ENCODE measurements at places on chromosomes 7 and 10. TPM values are rescaled to one million over a fixed set of nuclear protein-coding genes. Genes with fewer than 3 reads are reported as not detected.

- H3K27me3 ChIP-seq, result no peaks in the 10 kb centered on the region
- H3K4me1 ChIP-seq, result peaks cover 6% of the 10 kb centered on the region
- no peak for DNase-seq
- no peaks in the 10 kb centered on the region for H3K36me3 ChIP-seq
- no peak overlapping the region for H3K4me3 ChIP-seq
Observed at GRCh38 chr7:131238347-131238931, 89.2 kb upstream of the MKLN1 start.

DNA sequence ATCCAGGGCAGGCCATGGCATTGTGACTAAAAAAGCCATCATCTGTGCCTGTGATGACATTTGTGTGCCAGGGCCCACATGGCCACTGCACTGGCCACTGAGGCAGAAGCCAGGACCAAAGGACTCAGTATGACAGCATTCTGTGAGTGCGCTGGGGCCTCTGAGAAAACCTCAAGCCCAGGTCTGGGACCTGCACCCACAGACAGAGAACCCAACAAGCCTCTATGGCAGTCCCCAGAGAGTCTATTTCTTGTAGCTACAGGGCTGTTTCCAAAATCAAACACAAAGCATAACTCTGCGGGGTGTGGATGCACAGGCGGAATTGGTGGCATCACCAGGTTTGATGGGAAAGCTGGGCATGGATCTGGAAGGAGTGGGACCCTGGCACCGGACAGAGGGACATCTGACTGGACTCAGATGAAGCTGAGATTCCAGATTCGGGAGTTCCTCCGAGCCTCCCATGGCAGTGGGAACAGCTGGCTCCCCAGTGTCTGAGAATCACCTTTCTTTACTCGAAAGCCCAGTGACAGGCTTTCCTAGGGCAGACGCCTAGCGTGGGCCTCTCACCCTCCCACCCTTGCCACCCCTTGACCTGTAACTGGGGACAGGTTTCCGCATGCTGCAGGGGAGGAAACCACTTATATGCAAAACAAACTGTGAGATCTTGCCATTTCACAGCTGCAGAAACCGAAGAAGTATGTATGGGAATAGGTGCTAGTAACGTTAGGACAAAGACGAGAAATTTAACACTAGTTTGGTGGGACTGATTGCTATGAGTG, 70.6 kb upstream of the RHEB start:
- H3K36me3 ChIP-seq, result no peaks in the 10 kb centered on the region
- H3K27ac ChIP-seq, result peak overlapping the region; percentile 24
- no peak for DNase-seq

GRCh38 chr10:113517165-113517900, 35.5 kb upstream of the HABP2 start:
- H3K27ac ChIP-seq, result no peak overlapping the region
- no peaks in the 10 kb centered on the region for H3K36me3 ChIP-seq
- DNase-seq, result no peak
- peaks cover 3% of the 10 kb centered on the region for H3K4me1 ChIP-seq

DNA sequence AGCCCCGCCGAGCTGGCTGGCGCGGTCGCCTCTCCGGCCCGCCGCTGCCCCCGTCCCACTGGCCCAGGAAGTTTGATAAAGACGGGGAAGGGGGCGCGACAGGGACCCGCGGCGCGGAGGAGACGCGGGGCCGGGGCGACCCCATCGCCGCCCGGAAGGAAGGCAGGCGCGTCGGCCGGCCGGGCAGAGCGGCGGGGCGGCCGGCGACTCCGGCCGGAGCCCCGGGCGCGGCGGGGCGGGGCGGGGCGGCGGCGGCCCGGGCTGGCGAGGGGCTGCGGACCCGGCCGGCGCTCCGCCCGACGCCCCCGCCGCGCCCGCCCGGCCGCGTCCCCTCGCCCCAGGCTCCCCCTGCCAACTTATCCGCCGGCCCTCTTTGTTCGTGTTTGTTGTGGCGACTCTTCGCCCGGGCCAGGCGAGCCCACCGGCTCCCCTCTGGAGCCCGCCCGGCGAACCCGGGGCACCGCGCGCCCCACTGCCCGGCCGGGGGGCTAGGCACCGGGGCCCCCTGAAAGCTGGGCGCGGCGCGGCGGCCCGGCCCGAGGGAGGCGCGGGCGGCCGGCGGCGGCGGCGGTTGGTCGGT, 571 bp downstream of the KDM7A start:
- no peak overlapping the region for H3K27ac ChIP-seq
- peaks cover 16% of the 10 kb centered on the region for H3K4me1 ChIP-seq
- peak; percentile 21 for DNase-seq
- peak overlapping the region; percentile 97 for H3K4me3 ChIP-seq
- no peaks in the 10 kb centered on the region for H3K36me3 ChIP-seq

DNA sequence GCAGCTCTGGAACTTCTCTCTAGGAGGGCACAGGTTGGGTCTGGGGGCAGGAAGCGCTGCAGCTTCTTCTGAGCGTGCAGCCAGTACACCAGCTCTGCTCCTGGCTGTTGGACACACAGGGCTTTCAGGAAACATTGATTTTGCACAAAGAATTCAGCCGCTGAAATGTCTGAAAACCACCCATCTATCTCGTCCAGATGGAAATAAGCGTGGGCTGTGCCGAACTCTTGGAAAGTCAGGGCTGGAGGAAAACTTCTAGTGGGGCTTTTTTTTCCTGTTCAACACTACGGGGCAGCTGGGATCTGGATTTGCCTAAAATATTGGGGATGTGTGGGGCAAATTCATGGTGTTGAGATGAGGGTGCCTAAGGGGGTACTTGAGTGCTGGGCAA, 31.2 kb downstream of the PALD1 start:
- peaks cover 60% of the 10 kb centered on the region for H3K4me1 ChIP-seq
- H3K27me3 ChIP-seq, result no peaks in the 10 kb centered on the region
- H3K27ac ChIP-seq, result peak overlapping the region; percentile 82

DNA sequence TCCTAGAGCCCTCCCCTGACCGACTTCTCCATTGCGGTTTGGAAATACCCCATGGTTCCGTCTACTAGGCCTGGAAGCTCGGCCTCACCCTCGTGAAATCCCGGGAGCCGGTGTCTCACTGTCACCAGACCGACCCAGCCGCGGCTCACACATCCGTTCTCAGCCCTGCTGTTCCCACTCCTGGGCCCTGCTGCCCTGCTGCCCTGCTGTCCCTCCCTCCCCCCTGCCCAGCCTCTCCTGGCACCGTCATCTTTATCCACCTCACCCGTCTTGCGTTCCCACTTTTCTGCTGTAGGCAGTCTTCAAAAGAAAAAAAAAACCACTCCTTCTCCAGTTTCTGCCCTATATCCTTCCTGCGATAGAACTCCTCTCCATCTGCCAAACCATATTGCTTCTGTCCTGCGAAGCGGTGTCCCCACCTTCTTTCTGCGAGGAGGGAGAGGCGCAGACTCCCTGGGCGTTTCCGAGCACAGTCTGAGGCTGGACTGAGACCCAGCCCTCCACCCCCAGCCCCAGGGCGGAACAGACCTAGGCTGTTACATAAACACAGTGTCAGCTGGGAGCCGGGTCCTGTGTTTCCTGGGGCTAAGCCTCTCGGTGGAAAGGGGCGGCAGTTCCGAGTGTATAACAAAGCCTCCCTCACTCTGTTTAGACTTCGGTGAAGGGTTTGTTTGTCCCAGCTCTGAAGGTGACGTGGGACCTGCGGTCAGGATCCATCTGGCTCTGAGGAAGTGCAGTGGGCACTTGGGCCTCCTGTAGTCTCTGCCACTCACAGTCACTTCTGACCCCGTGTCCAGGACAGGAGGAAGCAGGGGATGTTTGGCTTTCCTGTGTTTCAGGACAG, 2.8 kb downstream of the AGAP3 start:
- H3K27ac ChIP-seq, result peak overlapping the region; percentile 95
- peak overlapping the region; percentile 92 for H3K4me3 ChIP-seq
- no peaks in the 10 kb centered on the region for H3K36me3 ChIP-seq
- DNase-seq, result no peak
- H3K27me3 ChIP-seq, result peaks cover 3% of the 10 kb centered on the region
- H3K4me1 ChIP-seq, result peaks cover 38% of the 10 kb centered on the region

GRCh38 chr10:129505500-129506075, 38.5 kb downstream of the MGMT start:
- DNase-seq, result no peak
- peaks cover 8% of the 10 kb centered on the region for H3K36me3 ChIP-seq
- H3K27me3 ChIP-seq, result no peaks in the 10 kb centered on the region
- no peak overlapping the region for H3K27ac ChIP-seq
- H3K4me3 ChIP-seq, result no peak overlapping the region

DNA sequence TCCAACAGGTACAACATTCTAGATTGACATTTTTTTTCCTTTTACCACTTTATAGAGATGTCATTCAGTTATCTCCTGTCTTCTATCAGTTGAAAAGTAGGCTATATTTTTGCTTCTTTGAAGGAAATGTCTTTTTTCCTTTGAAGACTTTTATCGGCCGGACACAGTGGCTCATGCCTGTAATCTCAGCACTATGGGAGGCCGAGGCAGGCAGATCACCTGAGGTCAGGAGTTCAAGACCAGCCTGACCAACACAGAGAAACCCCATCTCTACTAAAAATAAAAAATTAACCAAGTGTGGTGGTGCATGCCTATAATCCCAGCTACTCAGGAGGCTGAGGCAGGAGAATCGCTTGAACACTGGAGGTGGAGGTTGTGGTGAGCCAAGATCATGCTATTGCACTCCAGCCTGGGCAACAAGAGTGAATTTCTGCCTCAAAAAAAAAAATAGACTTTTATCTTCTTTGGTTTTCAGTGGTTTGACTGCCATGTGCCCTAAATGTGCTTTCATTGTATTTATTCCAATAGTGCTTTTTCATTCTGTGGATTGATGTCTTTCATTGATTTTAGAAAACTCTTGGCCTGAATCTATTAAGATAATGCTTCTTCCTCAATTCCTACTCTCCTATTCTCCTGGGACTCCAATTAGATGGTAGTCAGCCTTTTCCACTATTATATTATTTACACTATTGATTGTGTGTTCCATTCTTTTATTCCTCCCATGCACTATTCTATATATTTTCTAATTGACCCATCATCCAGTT, 84.6 kb downstream of the IMMP2L start:
- peaks cover 5% of the 10 kb centered on the region for H3K36me3 ChIP-seq
- DNase-seq, result no peak
- no peaks in the 10 kb centered on the region for H3K27me3 ChIP-seq
- H3K4me3 ChIP-seq, result no peak overlapping the region

- peaks cover 4% of the 10 kb centered on the region for H3K4me1 ChIP-seq
- no peaks in the 10 kb centered on the region for H3K36me3 ChIP-seq
- H3K4me3 ChIP-seq, result no peak overlapping the region
- no peak for DNase-seq
- no peak overlapping the region for H3K27ac ChIP-seq
Observed at GRCh38 chr7:150479023-150479716, 28.7 kb downstream of the GIMAP8 start.

Gene NKX1-2
- not detected for total RNA-seq

Gene CPXM2
- total RNA-seq, result not detected

Gene GPRIN2
- total RNA-seq, result 1.4 TPM
